Dermis blood vessel endothelial cell (primary cell): ENCODE measurements at places on chromosomes 2 and 18.

DNA sequence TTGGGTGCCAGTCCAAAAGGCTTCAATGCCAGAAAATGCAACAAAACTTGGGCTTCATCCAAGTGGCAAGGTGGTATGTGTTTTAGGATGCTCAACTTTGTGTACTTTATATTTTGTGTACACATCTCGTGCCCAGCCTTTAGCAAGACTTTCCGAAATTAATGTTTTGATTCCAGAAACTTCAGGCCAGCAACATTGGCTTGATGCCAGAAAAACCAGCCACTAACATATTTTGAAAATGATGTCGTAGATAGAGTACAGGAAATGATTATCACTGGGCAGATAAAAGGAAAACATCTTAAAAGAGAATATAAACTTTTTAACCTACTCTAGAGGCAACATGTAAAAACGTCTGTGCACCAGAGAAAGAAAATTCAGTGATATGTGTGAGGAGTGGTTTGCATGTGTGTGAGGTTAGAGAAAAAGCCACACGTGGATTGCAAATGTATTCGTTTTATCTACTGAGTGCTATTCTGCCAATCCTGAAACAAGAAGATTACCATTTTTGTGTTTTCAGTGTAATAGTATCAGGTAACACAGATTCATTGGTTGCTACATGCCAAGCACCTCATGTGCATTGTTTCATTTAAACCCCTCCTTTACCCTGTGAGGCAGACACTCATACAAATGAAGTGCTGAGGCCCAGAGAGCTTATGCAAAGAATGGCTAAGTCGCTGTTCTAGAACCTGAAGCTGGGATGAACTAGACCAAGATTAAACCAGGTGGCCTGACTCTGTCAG is 264.8 kb downstream of the C1D start:
- peak; percentile 39 for DNase-seq

DNA sequence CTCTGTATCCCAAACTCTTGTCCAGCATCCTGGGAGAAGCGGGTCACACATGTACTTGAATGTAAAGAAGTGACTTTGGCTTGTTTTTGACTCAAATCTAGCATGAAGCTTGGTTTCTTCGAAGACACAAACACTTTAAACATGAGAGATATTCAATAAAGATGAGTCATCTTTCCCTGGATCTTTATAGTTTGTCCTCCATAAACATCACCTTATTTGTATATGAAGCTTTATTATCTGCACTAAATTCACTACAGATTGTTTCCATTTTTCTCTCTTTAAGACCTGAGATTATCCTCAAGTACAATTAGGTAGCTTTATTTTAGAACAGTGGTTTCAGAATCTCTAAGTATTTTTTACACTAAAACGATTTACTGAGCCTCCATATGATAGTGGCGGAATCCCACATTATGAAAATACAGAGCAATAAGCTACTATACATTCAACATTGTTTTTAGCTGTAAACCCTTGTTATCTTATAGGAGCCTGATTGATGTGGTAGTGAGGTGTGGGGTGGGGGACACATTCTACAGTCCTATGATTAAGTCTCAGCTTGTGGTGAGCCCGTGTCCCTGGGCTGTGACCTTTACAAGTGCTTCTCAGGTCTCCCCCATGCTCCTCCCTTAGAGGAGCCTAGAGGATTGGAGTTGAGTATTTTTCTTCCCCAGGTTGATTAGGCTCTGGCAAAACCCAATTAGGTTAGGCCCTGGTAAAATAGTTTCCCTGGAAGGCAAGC is 79.6 kb upstream of the RAPGEF4 start:
- no peak for DNase-seq

DNA sequence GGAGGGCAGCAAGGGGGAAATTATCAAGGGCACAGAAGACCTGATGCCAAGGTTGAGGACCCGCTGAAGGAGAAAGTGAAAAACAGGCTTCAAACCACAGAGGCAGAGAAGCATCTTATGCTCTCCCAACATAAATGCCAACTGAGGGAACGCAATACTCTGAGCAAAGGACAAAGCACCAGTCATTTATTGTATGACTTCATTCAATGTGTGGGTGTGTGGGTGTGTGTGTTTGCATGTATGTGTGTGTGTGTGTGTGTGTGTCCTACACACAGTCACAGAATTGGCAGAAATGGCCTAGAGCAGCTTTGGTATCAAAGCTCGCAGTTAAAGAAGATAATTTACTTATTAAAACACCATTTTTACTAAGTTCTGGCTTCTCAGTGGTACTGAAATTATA is 51.4 kb downstream of the UXS1 start:
- no peak for DNase-seq

DNA sequence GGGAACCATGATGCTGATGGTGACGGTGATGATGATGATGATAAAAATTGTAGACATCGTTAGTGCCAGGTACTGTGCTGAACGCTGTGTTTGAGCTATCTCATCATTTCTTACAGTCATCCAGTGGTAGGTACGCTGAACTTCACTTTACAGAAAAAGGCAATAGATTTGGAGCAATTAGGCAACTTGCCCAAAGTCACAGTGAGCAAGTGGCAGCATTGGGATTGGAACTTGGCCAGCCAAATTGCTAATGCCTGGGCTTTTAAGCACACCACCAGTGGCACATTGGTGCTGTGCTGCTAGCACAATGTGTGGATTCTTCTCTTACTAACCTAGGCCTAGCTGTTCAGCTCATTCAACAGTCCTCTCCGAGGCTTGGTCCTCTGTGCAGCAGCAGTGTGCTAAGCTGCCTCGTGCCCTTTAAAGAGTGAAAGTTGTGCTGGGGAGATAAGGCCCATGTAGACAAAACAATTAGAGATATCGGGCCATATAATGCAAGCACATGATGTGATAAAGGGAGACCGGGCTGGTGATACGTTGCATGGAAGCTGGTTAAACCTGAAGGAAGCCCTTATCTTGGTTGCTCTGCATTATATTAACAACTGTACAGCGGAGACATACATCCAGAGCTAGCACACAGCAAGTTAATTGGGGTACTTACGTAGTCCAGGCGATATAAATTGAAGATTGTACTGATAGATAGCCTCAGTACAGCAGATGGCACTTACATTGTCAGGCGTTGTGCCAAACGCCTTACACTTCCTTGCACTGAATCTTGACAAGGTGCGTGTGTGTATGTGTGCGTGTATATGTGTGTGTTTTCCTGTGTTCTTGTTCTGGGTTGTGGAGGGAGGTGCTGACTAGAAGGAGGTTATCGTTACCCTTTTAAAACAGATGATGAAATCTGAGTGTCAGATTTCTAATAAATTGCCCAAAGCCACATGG is 28.4 kb downstream of the HK2 start:
- DNase-seq: no peak

DNA sequence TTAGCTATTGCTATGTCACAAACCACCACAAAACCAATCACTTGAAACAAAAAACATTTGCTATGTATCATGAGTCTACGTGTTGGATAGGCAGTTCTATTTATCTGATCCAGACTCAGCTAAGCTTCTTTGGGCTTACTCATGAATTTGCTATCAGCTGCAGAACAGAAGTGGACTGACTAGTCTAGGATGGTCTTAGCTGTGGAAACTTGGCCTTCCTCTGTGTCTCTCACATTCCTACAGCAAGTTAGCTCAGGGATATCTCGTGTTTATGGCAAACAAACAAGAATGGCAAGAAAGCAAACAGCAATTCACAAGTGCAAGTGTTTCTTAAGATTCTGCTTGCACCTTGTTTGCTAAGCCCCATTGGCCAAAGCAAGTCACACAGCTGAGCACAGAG is 288.0 kb upstream of the TNP1 start:
- no peak for DNase-seq

DNA sequence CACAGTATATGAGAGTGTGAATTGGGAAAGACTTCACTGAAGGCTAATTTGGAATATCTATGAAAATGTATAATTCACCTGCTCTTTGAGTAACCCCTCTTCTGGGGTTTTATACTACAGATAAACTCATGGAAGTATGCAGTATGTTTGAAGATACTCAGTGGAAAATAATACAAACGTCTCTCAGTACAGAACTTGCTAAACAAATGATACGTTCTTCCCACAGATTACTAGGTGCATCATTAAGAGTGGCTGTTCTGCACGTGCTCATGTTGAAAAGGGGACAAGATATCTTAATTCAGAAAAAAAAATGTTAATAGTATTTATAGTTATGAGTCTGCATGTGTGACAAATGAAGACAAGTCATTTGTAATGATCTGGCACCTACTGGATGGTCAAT is 70.2 kb upstream of the EPAS1 start:
- DNase-seq: no peak

DNA sequence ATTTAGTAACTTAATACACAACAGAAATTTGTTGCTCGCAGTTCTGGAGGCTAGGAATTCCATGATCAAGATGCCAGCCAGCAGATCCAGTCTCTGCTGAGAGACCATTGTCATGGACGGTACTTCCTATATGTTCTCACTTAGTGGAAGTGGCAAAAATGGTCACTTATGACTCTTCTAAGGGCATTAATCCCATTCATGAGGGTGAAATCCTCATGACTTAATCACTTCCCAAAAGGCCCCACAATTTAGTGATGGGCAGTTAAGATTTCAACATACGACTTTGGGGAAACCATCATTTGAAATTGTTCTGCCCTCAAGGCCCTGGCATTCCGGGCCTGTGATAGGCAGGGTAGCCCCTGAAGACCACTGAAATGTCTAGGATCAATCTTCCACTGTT is 23.0 kb downstream of the BZW1 start:
- no peak for DNase-seq

GRCh38 chr2:77017355-77017745 is 504.8 kb downstream of the LRRTM4 start:
- DNase-seq: no peak

GRCh38 chr2:201947287-201947686 is 86.4 kb upstream of the FZD7 start:
- no peak for DNase-seq

GRCh38 chr2:205730191-205730590 is 47.9 kb downstream of the NRP2 start:
- no peak for DNase-seq

DNA sequence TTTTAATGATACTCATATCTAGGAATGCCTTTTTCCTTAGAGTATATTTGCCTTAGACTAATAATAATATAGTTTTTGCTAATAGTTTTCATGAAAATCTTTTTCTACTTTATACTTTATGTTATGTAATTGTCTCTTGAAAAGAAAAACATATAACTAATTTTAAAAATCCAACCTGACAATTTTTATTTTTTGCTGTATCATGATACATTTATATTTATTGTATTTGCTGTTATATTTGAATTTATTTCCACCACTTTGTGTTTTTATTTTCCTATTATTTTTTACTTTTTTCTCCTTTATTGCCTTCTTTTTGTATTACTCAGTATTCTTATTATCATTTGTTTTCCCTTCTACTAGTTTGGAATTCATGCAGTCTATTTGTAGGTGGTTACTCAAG is 85.4 kb downstream of the MBD5 start:
- no peak for DNase-seq

DNA sequence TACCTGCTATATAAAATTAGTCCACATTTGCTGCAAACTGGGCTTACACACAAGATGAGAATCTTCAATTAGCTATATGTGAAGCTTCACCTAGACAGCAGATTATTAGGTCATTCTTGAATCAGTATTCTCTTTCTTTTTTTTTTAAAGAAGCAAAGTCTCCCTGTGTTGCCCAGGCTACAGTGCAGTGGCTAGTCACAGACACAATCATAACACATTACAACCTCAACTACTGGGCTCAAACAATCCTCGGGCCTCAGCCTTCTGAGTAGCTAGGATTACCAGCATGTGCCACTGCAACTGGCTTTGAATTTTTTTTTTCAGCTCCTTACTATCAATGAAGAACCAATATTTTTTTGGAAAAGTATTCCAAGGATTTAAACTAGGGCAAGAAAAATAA is 30.5 kb downstream of the OLA1 start:
- DNase-seq: no peak

DNA sequence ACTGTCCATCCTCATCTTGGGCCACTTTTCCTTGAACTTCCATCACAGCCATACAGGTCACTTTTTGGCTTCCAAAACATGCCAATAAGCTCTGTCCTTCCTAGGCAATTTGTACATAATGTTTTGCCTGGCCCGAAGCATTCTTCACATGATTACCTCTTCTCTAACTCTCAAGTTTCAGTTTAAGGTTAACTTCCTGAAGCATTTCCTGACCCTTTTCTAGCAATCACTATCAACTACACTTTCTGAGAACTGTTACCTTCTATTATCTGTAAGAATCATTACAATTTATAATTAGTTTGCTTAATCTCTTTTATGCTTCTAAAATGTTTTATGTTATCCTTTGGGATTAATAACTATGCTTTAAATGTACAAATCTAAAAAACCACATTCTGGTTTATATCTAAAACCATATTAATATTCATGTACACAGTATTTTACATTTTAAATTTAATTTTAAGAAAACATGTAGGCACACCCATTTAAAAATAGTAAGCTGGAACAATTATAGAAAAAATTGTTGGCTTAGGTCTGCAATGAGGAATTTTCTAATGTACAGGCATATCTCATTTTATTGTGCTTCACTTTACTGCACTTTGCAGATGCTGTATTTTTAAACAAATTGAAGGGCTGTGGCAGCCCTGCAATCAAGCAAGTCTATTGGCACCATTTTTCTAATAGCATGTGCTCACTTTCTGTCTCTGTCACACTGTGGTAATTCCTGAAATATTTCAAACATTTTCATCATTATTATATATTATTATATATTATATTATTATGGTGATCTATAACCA is 76.4 kb downstream of the C2orf74 start:
- DNase-seq: peak; percentile 29

DNA sequence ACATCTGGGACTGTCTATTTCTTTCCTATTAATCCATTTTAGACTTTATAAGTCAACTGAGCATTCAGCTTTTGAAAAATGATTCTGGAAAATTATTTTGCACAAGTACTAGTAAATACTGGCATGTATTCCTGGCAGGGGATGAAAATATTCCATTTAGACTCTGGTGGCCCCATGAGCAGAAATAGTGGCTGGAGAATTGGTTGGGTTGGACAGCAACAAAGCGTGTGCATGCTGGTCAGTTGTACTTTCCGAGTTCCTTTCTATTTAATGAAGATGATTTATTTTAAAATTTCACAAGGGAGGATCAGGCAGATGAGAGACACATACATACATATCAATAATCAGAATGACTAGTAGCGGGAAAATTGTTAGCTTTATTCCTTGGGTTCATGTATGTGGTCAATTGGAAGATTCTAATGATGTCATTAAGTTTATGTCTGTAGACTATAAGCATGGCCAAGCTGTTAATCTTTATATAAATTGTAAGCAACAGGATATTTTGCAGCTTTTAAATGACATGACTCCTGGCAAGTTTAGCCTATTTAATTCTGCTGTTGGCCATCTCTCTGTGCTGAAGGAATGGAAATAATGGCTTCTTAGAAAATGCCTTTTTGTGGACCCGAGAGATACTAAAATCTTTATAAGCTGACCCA is 541.6 kb downstream of the SLC4A3 start:
- no peak for DNase-seq

DNA sequence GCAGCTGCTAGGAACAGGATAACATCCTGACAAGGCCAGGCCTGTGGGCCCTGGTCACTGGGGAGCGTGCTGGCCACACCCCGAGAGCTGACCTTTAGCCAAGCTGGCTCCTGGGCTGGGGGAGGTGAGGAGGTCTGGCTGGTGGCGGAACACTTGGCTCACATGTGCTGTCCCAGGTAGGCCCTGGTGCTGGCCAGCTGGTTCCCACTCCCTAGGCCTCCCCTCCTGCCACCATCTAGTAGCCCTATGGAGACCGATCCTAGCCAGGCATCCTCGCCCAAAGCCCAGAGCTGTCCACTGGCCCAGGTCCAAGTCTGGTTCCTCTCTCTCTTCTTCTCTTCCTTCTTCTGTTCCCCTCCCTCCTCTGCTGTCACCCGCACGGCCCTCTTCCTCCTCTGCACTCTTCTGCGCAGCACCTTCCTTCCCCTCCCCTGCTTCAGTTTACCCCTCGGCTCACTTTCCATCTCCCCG is 52.4 kb downstream of the TNS1 start:
- no peak for DNase-seq
